ENCODE measurements at places on chromosomes 11 and 22. TPM values are rescaled to one million over a fixed set of nuclear protein-coding genes. Genes with fewer than 3 reads are reported as not detected.

SGSM1 gene
- total RNA-seq: not detected

- DNase-seq: no peak
Measured at GRCh38 chr11:112828421-112828820, 132.8 kb upstream of the NCAM1 start.

- no peak for DNase-seq
Measured at GRCh38 chr22:49506010-49506400, 321.7 kb downstream of the BRD1 start.

TMPRSS13 gene
- not detected for total RNA-seq

Measured in LHCN-M2 (cell line).